RWPE1 (cell line): ENCODE measurements at places on chromosomes 2 and 18.
A peak's percentile ranks its signal among the peaks of the same experiment; 100 is the strongest.

DNA sequence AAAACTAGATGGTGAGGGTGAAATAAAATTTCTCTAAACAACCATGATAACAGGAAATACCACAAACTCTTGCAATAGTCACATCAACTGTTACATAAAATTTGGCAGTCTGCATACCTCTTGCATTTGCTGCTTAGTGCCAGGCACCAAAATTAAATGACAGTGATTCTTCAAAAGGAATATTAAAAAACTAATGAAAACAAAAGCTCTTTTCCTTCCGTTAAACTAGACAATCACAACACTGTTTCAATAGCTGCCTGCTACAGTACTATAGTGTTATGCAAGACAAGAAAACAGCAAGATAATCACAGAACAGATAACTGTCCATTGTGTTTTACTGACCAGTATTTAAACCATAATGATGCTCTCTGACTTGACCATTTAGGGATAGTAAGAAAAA, 239.0 kb upstream of the SMAD7 start:
- DNase-seq, result no peak

DNA sequence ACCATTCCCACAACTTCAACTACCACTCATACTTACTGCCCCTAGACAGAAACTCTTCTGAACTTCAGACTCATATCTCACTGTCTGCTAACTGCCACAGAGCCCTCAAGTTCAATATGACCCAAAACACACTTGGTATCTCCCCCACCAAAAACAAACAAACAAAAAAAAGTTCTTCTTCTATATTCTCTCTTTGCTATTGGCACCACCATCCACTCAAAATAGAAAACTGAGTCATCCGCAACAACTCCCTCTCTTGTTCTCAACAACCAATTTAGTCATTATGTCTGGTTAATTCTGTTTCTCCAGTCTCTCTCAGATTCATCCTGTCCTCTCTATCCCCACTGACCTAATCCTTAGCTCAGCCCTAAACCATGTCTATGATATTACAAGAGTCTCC, 7.2 kb upstream of the DCTN1 start:
- DNase-seq, result no peak

DNA sequence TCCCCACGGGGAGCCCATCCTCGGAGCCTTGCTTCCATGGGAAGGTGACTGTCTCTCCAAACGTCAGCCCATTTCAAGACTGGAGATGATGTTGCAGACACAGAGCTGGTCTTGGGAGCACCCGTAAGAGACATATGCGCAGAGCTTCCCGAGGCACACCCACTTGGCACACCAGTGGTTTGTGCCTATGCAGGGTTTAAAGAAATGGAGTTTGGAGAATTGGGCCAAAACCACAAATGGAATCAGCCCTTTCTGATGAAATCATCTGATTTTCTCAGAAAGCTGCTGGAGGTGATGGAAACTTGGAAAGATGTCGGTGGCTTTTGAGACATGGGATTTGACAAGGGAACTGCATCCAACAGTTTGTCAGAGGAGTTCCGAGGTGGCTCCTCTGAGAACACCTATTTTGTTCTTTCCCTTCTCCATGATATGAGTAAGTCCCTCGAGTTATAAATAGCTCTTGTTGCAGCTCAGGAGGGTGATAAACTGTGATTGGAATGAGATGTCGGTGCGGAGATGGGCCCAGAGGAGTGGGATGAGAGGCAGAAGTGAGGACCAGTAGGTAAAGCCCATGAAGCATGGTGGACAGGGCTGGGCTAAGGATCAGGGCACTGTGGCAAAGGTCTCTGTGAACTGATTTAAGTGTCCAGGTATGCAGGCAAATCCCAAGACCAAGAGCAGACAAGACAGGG, 225.7 kb downstream of the ACKR3 start:
- DNase-seq, result no peak

DNA sequence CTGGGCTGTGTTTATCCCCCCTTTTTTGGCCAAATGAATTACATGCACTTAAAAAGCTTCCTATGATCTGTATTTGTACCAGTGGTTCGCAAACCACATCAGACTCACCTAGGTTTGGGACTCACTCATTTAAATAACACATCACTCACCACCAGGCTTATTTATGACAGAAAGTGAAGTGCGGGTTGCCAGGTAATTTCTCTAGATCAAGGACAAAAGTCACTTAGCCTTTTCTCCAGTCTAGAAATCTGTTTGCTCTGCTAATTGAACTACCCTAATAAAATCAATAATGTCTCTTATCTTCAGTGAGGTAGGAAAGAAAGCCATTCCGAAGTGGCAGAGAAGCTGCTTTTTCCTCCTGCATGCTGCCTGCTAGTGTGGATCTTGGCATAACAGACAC, 88.1 kb upstream of the SLC8A1 start:
- DNase-seq, result no peak

DNA sequence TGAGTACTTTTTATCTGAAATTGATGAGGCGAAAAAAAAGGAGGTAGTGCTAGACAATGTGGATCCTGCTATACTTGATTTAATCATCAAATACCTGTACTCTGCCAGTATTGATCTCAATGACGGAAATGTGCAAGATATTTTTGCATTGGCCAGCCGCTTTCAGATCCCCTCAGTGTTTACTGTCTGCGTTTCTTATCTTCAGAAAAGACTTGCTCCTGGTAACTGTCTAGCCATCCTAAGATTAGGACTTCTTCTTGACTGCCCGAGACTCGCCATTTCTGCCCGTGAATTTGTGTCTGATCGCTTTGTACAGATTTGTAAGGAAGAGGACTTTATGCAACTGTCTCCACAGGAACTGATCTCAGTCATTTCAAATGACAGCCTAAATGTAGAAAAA, 453 bp downstream of the KLHL41 start:
- DNase-seq, result no peak

- peak; percentile 2 for DNase-seq
These were observed 748 bp upstream of the ZNF804A start for GRCh38 chr2:184597571-184597991.

DNA sequence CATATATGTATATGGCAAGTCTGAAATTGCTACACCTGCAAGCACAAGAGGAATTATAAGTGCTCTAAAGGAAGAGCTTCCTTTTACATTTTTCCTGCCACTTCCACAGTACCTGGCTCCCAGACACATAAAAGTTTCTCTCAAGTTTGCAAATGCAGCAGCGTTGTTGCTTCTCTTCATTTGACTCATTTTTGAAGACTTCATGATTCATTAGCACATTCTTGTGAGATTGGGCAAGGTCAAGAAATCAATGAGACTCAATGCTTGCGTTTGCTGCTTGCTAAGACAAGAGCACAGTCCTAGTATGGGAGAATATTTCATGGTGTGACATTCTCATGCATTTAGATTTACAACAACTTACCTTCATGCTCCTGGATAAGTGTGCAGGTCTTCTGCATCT, 42.6 kb upstream of the PDCL3 start:
- no peak for DNase-seq

DNA sequence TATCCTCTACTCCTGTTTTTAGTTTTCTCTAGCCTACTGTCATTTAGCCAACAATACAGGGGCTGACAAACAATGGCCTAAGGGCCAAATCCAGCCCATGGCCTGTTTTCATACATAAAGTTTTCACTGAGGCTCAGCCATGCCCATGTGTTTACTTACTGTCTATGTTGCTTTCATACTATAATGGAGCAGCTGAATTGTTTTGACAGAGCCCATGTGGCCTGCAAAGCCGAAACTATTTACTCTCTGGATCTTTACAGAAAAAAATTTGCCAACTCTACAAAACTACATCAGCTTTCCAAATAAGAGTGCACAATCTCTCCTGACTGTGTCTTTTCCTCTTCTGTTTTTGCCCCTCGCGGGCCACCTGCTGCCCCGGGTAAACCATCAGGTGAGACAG, 24.0 kb downstream of the LGALSL start:
- no peak for DNase-seq

- DNase-seq, result no peak
These were observed 186.6 kb downstream of the GBX2 start for GRCh38 chr2:235981631-235982030.

DNA sequence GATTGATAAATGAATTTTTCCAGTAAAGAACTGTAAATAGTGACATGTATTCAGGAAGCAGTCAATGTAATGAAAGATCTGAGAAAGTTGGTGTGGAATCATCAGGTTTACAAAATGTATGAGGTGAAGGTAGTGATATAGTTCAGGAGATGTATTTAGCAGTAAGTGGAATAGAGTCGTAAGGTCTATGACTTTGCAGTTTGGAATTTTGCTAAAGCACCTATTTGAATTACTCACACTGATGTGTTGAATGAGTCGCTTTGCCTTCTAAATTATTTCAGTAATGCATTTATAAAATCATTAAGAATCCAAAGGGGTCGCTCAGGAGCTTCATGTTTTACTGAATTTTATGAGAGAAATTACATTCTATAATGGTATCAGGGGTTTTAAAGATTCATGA, 713.7 kb downstream of the DSC3 start:
- DNase-seq, result peak; percentile 1

- no peak for DNase-seq
These were observed 74.7 kb downstream of the ZEB2 start for GRCh38 chr2:144445196-144445595.

GRCh38 chr2:162697111-162697510, 141.5 kb downstream of the KCNH7 start:
- no peak for DNase-seq
